ENCODE measurements at places on chromosomes 5 and 9. TPM values are rescaled to one million over a fixed set of nuclear protein-coding genes. Genes with fewer than 3 reads are reported as not detected.

DNA sequence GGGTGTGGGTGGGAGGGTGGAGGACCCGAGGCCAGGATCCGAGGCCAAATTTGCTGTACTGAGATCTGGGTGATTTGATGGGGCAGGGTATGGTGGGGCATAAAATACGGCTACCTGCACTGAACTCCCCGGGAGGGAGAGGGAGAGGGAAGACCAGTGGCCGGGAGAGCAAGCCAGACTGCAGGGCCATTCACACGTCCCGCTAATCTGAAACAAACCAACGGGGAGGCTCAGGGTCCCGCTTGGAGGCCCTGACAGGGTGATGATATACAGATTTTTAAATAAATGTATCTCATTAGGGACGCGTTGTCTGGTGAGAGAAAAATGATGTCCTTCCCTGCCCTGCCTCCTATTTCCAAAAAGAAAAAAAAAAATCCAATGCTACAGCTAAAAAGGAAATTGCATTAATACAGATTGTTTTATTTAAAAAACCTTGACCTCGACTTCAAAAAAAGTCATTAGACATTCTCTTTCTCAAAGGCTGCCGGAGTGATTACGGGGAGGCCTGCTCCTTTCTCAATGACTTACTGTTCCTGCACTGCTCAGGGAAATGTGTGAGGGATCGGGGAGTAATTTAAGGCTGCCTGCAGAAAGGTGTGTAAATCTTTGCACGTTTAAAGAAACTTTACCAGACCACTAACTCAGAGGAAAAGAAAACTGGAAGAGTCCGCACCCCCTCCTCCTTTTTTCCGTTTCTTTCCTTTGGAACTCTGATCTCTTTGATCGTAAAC is 11.5 kb upstream of the PRRX2 start:
- H3K36me3 ChIP-seq, result no peaks in the 10 kb centered on the region
- no peaks in the 10 kb centered on the region for H3K27me3 ChIP-seq
- DNase-seq, result no peak
- H3K4me3 ChIP-seq, result no peak overlapping the region
- no peak overlapping the region for H3K27ac ChIP-seq
- no peaks in the 10 kb centered on the region for H3K4me1 ChIP-seq

DNA sequence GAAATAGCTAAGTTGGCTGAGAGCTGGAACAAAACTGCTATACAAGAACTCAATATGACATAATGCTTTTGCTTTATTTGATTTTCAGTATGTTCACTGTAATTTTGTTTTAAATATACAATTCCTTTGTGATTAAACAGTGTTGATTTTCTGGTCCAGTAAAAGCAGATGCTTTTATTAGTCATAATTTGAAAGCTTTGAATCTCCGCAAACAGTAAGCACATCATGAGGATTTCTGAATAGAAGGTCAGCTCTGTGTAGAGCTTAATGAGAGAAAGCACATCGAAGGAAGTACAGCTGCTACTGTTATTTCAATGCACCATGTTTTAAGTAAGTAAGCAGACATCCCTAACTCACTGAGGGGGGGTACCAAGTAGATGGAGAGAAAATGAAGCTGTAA is 701.3 kb upstream of the ACO1 start:
- H3K36me3 ChIP-seq, result no peaks in the 10 kb centered on the region
- no peak overlapping the region for H3K27ac ChIP-seq
- no peak for DNase-seq
- H3K27me3 ChIP-seq, result no peaks in the 10 kb centered on the region
- no peak overlapping the region for H3K4me3 ChIP-seq
- no peaks in the 10 kb centered on the region for H3K4me1 ChIP-seq

DNA sequence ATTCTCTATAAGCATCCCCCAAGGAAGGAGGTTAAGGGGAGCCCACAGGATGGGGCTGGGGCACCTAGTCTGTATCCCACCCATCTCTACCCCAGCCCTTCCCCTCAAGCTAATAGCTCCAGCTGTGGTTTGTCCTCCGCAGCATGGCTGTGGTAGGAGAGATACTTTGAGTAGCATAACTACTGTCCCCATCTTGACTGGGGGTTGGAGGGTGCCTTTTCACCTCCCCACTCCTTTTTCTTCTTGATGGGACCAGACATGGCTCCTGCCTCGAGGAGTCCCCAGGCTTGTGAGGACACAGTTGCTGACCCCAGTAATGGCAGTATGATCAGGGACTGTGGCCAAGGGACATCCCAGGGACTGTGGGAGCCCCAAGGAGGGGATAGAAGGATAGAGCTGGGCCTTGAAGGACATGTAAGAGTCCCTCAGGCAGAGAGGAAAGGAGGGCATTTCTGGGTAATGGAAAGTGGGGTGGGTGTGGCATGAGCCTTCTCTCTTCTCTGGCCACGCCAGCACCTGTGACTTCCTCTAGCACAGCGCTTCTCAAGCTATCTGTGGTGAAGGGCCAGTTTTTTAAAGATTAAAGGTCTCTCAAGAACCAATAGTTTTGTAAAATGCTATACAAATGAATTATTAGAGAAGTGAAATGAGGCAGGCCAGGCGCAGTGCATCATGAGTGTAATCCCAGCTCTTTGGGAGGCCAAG is 14.0 kb downstream of the OLFML2A start:
- H3K36me3 ChIP-seq, result no peaks in the 10 kb centered on the region
- H3K27ac ChIP-seq, result peak overlapping the region; percentile 71
- H3K4me1 ChIP-seq, result peaks cover 73% of the 10 kb centered on the region
- H3K4me3 ChIP-seq, result no peak overlapping the region
- no peak for DNase-seq

DNA sequence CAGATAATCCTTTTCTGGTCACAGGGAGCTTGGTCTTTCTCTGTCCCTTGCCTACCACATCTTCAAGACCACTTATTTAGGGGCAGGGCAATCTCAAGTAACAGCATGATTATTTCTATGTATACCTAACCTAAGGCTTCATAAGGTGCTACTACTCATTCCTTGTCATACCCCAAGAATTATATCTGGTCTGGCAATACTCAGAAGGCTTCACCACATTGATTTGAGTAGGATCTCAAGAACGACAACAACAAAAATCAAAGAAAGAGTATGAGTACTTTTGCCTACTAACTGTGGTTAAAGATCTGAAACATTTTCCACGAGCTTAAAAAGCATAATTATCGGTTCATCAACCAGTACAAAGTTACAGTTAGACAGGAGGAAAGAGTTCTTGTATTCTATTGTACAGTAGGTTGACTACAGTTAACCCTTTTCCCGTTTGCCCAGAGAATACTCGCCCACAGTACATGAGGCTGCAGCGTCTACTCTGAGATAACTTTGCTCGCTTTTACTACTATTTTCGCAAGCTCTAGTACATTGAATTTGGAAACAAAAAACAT is 41.0 kb downstream of the FANCC start:
- H3K36me3 ChIP-seq, result no peaks in the 10 kb centered on the region
- H3K27me3 ChIP-seq, result no peaks in the 10 kb centered on the region
- no peak overlapping the region for H3K27ac ChIP-seq
- H3K4me3 ChIP-seq, result no peak overlapping the region
- no peaks in the 10 kb centered on the region for H3K4me1 ChIP-seq
- DNase-seq, result no peak

DNA sequence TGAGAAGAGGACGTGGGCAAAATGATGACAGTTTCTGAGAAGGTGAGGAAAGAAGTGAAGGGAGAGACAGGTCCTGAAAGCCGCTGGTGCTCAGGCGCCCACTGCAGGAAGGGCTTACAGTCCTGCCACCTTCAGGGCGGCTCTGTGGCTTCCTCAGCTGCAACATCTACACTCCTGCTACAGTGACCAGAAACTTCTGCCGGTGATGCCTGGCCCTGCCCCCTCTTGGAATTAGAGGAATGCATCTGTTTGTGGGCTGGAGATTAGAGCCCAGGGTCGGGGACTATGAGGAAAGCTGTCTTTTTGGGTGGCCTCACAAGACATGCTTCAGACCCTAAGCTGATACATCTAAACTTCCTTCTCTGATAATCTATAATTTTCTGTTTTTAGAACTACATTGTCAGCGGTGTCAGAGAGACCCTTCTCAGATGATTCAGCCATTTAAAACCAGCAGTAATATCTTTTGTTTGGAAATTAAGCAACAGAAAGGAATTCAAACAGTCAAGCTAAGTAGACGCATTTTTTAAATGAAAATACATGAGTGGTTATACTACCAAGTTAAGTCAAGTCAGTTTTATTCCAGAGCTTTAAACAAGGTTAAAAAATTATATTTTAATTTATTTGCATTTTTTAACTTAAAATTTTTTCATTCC is 30.4 kb downstream of the PRDM6 start:
- no peak for DNase-seq
- no peak overlapping the region for H3K27ac ChIP-seq
- H3K36me3 ChIP-seq, result no peaks in the 10 kb centered on the region
- H3K4me3 ChIP-seq, result no peak overlapping the region
- H3K4me1 ChIP-seq, result no peaks in the 10 kb centered on the region
- no peaks in the 10 kb centered on the region for H3K27me3 ChIP-seq

GRCh38 chr5:78719504-78720219 is 71.1 kb upstream of the LHFPL2 start:
- peak; percentile 15 for DNase-seq
- H3K36me3 ChIP-seq, result no peaks in the 10 kb centered on the region
- H3K4me1 ChIP-seq, result peaks cover 12% of the 10 kb centered on the region
- H3K4me3 ChIP-seq, result no peak overlapping the region
- H3K27ac ChIP-seq, result no peak overlapping the region

DNA sequence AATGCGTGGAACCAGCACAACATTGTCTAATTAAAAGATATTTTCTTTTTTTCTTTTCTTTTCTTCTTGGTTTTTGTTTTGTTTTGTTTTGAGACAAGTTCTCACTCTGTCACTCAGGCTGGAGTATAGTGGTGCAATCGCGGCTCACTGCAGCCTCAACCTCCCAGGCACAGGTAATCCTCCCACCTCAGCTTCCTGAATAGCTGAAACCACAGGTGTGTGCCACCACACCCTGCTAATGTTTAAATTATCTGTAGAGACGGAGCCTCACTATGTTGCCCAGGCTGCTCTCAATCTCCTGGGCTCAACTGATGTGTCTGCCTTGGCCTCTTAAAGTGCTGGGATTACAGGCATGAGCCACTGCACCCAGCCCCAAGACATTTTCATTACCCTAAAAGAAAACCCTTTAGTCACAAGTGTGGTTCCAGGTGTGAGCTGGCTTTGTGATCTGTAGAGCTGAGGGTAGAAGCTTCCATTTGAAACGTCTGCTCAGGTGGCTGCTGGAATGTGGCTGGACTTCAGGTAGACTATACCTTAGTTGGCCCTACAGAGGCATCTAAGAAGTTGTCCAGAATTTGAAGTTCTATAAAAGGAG is 19.1 kb upstream of the NEK6 start:
- H3K27ac ChIP-seq, result no peak overlapping the region
- H3K4me1 ChIP-seq, result no peaks in the 10 kb centered on the region
- H3K4me3 ChIP-seq, result no peak overlapping the region
- no peaks in the 10 kb centered on the region for H3K36me3 ChIP-seq

The SLCO4C1 gene
- 1.3 TPM for total RNA-seq
